IPS DF 19.7 (cell line): ENCODE measurements at places on chromosomes 4 and X.

DNA sequence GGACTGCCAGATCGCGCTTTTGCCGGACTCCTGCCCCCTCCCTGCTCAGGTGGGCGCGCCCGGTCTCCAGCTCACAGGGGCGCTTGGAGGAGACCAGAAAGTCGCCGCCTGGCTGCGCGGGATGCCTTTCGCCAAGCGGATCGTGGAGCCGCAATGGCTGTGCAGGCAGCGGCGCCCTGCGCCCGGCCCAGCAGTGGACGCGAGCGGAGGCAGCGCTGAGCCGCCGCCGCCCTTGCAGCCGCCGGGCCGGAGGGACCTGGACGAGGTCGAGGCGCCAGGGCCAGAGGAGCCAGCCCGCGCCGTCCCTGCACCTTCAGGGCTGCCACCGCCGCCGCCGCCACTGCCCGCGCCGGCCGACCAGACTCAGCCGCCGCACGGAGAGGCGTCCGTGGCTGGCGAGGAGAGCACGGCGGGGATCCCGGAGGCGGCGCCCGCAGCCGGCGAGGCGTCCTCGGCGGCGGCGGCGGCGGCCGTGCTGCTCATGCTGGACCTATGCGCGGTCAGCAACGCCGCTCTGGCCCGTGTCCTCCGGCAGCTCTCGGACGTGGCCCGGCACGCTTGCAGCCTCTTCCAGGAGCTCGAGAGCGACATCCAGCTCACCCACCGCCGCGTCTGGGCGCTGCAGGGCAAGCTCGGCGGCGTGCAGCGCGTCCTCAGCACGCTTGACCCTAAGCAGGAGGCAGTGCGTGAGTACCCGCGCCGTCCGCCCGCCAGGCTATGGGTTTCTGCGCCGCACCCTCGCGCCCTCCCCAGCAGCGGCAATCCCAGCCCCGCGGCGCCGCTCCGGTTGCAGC, 834 bp downstream of the NHS start:
- no peak for DNase-seq

DNA sequence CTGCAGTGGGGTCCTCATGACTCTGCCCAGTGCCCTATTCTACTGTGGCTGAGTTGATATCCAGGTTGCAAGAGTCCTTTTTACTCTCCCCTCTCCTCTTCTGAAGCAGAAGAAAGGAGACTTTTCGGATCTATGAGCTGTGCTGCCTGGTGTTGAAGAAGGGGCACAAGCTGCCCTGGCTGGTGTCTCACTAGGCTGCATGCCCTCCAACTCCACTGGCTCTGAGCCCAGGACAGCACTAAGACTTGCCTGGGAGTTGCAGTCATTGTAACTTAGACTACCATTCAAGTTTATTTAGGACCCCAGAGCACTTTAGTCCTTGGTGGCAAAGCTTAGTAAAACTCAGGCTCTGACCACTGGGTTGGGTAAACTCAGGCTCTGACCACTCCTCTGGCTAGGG, 89.4 kb downstream of the GABRB1 start:
- no peak for DNase-seq

DNA sequence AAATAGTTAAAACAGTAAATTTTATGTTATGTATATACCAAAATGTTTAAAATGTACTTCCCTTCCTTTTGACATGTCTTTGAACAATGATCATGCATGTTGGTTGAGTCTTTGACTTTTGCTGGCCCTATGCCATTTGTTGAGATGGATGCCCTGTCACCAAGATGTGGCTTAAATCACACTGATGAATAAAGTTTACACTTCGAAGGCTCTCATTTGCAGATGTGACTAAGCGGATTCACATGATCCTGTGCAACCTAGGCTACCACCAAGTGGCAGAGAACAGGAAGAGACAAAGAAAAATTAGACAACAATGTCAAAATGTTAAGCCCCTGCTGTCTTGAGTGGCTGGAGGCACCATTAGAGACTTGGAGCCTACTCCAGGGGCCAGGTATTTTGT, 139.9 kb downstream of the RAB28 start:
- DNase-seq, result no peak

GRCh38 chrX:152818356-152818755, 12.2 kb downstream of the CETN2 start:
- no peak for DNase-seq

DNA sequence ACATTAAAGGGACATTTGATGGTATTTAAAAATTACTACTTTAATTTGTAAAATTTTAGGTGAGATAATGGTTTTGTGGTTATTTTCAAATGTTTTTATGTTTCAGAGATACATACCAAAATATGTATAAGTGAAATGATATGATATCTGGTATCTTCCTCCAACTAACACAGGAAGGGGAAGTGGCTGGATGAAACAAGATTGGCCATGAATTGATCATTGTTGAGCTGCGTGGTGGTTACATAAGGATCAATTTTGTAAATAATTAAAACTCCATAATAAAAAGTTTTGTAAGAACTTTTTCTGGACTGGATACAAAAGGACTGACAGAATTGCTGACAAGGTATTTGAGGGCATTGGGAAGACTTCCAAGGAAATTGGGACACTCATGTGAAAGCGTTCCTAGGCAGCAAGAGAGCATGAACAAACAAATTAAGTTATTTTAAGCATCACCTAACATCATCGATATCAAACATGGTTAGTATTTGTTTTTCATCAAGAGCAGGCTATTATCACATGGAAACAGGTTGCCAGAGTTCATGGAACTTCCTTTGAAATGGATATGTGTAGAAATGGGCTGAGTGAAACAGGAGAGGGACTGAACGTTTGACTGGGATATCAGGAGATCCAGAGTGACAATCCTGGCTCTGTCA, 4.4 kb upstream of the PGM2 start:
- no peak for DNase-seq

GRCh38 chr4:125317525-125317877, 2.7 kb downstream of the FAT4 start:
- DNase-seq, result no peak

GRCh38 chrX:105463473-105463872, 243.0 kb upstream of the TEX13A start:
- DNase-seq, result no peak

GRCh38 chr4:10124167-10124930, 7.8 kb upstream of the WDR1 start:
- no peak for DNase-seq

- no peak for DNase-seq
Observed at GRCh38 chr4:140187316-140187695, 33.3 kb upstream of the MAML3 start.

DNA sequence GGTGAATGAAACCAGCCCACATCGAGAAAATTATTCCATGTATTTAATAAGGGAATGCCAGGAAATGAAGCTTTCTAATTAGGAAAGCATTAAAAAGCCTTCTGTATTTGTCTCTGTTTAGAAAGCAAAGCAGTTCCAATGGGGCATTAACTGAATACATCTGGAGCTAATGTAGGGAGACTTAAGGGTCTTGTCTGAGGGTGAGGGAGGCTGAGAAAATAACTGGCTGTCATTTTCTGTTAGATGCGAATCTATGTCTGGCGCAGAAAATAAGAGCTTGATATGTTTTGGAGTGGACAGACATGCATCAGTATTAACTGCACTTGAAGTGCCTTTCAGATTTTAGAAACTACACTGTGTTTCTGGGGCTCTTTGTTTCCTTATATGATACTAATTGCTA, 111.3 kb downstream of the KLHL8 start:
- DNase-seq, result no peak

- DNase-seq, result no peak
Observed at GRCh38 chr4:106266201-106266600, 49.8 kb downstream of the TBCK start.

- DNase-seq, result no peak
Observed at GRCh38 chr4:38752372-38752940, 30.3 kb downstream of the TLR10 start.

GRCh38 chr4:73468170-73468569, 13.4 kb upstream of the AFM start:
- DNase-seq, result no peak

DNA sequence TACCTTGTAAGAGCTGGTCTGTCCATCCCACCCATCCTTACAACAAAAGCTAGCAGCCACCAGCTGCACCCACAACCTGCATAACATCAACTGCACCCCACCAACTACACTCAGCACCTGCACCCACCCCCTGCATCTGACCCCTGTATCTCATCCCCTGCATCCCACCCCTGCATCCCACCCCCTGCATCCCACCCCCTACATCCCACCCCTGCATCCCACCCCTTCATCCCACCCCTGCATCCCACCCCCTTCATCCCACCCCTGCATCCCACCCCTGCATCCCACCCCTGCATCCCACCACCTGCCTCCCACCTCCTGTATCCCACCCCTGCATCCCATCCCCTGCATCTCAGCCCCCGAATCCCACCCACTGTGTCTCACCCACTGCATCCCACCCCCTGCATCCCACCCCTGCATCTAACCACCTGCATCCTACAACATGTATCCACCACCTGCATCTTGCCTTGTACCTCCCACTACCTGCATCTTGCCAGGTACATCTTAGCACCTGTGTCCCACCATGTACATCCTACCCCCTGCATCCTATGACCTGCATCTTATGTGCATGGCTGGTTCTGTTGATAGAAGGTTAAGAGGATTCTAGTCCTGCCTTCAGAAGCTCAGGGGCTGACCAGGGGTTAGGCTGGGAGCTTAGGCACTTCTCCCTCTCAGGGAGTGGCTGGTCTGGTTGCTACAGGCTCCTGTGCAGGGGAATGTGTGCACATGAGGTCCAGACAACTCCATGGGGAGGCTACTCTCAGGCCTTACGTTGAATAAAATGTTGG, 9.4 kb downstream of the TMEM271 start:
- no peak for DNase-seq

DNA sequence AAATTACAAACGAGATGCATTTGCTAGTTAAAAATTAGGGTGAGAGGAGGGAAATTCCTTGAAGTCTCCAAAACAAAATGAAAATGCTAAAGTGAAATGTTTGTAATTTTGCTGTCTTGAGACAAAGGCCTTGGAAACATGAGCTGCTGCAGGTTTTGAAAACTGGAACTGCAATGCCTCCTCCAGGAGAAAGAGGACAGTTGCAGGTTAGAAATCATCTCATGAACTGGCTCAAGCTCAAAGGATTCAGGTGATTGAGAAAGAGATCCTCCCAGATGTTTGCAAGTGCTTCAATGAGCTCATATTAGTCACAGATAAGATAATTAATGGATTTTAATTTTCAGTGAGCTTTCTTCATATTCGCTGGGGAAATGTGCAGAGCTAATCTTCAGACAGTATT, 32.4 kb downstream of the SMPX start:
- DNase-seq, result no peak

DNA sequence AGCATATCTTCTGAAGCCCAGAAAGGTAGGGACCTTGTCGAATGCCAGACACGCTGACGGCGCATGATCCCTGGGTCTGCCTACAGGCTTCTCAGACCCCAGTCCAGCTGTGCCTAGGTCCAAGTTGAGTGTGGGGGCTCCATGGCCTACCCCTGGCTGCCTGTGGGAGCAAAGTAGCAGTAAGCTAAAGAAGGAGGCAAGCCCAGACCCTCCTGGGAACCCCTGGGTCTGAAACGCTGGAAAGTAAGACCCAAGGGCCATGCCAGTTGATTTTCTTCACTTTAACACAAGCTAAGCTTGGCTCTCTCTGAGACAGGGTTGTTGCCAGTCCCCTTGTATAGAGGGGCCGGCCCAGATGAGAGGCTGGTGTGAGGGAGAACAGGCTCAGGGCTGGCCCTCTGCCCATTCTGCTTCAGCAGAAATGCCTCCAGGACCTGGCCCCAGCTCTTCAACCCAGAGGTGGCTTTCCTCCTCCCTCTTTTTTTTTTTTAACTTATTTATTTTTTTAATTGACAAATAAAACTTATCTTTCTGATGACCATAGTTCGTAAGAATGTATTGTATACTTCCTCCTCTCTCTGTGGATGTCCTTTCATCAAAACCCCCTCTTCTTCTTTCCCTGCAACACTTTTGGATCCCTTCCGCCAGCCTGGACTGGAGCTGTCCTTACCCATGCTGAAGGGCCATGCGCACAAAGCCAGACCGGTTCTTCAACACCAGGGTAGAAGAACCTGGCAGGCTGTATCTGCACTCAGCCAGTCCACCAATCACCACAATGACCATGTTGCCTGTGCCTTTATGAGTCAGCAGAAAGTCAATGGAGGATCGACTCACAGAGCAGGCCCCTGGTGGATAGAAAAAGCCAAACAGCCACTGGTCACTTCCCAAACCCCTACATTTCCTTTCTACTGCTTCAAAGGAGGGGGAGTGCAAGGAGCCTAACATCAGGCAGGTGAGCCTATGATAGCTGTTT, 7.1 kb downstream of the AWAT2 start:
- no peak for DNase-seq

- DNase-seq, result no peak
Observed at GRCh38 chr4:20046931-20047677, 204.6 kb upstream of the SLIT2 start.

DNA sequence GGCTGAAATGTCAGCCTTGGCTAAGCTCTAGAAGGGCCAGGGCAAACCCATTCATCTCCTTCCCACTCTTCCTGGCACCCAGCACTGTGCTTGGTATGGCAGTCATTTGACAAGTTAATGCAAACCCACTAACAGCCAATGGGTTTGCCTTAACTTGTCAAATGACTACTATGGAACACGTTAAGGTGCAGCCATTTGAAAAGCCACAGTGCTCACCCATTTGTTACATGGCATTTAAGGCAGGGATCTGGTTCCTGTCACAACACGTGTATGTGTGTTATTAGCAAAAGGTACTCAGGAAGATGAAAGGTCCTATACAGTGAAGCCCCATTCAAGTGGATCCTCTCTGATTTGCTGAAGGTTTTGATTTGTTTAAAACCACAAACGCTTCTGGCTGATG, 7.2 kb downstream of the CRMP1 start:
- DNase-seq, result no peak

DNA sequence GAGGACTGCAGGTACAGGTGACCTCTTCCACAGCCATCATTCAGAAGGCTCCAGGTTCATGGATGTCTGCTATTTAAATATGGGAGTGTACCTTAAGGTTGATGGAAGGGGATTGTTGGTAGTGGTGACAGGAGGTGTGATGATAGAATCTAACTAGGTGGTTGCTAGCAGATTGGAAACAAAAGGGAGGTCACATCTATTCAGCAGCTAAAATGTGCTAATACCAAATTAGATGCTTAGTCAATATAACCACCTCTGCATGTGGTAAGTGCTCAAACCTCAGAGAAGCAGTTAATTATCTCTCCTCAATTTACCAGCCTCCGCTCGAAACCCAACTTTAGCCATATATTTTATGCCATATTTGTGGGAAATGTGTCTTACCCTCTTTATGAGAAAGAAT, 98.7 kb upstream of the CCSER1 start:
- no peak for DNase-seq

GRCh38 chr4:2835978-2836377, 7.7 kb upstream of the ADD1 start:
- DNase-seq, result no peak

DNA sequence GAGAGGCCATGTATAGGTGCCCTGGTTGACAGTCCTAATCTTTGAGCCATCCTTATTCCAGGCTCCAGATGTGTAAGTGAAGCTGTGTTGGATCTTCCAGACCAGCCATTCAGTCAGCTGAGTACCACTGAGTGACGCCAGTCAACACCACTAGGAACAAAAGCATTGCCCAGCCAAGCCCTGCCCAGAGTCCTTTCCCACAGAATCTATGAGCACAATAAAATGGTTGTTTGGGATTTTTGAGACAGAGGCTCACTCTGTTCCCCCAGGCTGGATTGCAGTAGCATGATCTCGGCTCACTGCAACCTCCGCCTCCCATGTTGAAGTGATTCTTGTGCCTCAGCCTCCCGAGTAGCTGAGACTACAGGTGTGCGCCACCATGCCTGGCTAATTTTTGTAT, 262.5 kb downstream of the BCOR start:
- no peak for DNase-seq

GRCh38 chrX:35785075-35785474, 13.1 kb upstream of the MAGEB16 start:
- DNase-seq, result no peak

GRCh38 chrX:17860179-17860780, 818 bp downstream of the RAI2 start:
- DNase-seq, result no peak

- DNase-seq, result no peak
Observed at GRCh38 chr4:16161851-16162408, 64.3 kb downstream of the TAPT1 start.
